Midbrain (tissue), 1 donor: ENCODE measurements at places on chromosomes 4 and X.

GRCh38 chrX:10698318-10698640, 77.9 kb upstream of the MID1 start:
- no peak for DNase-seq

- no peak for DNase-seq
Measured at GRCh38 chrX:45258731-45259402, 58.2 kb upstream of the DIPK2B start.

DNA sequence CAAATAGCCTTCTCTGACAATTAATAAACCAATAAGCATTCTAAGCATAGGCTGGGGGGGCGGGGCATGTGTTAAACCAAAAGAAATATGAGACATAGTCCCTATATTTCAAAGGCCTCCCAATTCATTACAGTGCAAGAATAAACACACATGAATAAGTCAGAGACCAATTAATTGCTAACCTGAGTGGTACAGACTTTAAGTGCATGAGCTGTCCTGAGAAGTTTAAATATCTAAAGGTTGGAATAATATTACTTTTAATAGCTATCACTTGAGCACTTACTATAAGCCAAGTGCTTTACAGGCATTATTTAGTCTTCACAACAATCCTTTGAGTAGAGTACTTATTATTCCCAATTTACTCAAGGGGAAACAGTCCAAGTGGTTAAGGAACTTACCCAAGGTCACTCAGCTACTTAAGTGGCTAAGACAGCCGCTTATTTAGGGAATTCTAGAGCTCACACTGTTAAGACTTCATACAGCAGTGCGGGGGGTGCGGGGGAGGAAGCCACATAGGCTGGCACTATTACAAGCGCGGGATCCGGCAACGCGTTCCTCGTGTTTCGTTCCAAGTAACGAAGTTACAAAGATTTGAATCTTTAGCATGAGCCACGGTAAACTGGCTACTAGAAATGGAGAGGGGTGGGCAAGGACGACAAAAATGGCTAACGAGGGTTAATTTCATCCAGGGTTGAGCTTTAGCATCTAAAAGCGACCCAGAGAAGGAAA, 1.4 kb downstream of the THOC2 start:
- DNase-seq: no peak

DNA sequence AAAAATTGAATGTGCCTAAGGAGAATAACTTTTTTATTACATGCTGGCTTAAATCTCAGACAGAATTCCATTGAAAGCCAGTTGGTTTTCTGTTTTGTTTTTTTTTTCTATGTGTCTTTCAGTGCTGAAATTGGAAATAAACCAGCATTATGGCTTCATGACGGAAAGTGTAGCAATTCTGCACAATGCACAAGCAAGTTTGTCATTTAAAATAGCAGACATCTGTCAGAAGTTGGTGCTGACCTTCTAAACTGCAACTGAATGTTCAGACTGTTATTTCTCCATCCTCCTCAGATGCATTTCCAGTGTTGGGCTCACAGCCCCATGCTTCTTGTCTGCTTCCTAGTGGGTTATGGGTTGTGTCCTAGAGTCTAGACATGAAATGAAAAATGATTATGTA, 107.2 kb upstream of the LIMCH1 start:
- no peak for DNase-seq
